ENCODE measurements at places on chromosomes 1 and 21.

GRCh38 chr1:193807208-193807607 lies 620.8 kb upstream of the B3GALT2 start:
- no peak for DNase-seq

GRCh38 chr1:117635805-117636204 lies 30.0 kb downstream of the TENT5C start:
- no peak for DNase-seq

DNA sequence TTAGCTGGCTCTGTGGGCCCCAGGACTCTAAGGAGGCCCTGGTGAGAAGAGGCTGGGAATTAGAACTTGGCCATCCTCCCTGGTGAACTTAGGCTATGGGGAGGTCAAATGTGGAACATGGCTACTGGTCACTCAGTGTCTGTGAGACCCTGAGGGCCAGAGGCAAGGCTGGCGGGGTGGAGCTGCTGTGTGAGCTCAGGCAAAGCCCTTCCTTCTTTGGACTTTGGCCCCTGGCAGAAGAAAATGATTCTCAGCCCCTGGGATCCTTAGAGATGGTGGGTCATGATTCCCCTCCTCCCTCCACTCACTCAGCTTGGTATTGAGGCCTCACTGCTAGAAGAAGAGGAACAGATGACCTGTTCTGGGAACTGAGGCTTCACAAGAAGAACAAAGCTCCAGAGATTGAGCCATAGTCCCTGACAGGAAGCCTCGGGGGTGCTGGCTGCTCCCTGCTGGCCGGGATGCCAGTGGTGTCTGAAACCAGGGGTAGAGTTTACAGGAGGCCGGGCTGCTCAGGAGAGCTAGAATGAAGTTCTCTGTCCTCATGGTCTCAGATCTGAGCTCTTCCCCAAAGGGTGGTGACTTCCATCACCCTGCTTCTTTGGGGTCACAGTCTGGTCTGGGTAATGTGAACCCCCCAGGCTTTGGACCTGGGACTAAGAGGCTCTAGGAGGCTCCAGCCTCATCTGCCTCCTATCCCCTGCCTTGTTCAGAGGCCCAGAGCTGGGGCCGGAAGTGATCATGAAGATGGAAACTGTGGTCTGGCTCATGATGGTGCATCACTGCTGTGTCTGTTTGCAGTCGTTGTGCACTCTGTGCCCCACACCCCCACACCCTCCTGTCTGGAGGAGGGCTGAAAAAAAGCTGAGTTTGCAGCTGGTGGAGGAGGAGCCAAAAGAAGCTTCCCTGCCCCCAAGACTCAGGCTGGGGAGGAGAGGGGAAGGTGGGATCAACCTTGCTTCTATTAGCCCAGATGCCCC lies 905 bp downstream of the BTBD19 start:
- DNase-seq: peak; percentile 59

DNA sequence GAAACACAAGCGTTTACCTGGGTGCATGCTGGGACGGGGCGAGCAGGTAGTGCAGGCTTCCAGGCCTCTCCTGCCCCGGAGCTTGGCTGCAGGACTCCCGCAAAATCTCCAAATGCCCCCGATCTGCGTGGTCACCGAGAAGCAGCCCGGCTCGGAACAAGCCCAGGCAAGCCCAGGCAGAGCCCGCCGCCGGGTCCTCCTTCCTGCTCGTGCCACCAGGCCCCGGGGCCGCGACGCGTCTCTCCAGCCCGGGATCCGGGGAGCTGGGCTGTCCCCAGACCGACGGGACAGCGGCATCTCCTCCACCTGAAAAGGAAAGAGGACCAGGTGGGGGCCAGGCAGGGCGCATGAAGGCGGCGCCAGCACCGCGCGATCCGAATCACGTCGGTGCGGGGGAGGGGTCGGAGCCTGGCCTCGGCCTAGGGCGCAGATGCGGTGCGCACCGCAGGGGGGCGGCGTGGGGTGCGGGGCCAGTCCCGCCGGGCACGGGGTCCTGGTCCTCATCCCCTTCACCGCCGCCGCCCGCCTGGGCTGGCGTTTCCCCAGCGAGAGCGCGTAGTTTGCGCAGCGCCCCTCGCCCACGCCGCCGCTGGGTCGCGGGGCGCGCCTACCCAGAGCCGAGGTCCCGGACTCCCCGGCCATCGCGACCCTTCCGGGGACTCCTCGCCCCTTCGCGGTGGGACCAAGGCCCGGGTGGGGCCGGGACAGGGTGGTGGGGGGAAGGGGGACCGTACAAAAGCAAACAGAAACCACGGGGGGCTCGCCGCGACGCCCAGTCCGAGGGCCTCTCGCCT lies 52.4 kb upstream of the H6PD start:
- DNase-seq: no peak

DNA sequence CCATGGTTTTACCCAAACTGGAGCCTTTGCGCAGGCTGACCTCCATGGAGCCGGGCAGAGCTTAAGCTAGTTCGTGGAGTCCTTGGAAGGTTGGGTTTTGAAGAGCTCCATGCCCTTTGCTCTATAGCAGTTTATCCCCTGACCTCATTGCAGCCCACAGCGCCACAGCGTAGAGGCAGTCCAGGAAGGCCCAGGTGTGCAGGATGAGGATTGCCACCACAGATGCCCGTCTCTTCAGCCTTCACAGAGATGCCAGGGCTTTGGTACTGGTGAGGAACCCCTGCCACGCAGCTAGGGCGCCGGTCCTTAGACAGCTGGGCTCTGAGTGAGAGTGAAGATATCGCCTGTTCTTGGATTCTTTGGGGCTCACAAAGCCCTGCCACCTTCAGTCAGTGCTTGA lies 138.6 kb downstream of the PEX14 start:
- no peak for DNase-seq

DNA sequence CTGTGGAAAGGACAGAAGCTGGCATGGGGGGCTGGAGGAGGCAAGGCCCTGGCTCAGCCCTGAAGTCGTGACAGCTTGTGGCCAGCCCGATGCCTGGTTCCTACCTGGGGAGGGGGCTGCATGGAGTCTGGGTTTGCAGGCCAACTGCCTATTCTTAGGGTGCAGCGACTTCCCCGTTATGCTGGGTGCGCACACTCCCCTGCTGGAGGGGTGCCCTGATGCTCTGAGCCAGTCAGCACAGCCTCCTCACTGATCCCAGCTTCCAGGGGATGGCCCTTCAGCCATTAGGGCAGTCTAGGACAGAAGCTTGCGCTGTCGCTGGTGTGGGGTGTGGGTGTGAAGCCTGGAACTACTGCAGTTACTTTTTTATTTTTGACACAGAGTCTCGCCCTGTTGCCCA lies 30.0 kb upstream of the SLC19A1 start:
- DNase-seq: no peak

- DNase-seq: no peak
Measured at GRCh38 chr1:168085401-168085872, 51.3 kb downstream of the GPR161 start.

DNA sequence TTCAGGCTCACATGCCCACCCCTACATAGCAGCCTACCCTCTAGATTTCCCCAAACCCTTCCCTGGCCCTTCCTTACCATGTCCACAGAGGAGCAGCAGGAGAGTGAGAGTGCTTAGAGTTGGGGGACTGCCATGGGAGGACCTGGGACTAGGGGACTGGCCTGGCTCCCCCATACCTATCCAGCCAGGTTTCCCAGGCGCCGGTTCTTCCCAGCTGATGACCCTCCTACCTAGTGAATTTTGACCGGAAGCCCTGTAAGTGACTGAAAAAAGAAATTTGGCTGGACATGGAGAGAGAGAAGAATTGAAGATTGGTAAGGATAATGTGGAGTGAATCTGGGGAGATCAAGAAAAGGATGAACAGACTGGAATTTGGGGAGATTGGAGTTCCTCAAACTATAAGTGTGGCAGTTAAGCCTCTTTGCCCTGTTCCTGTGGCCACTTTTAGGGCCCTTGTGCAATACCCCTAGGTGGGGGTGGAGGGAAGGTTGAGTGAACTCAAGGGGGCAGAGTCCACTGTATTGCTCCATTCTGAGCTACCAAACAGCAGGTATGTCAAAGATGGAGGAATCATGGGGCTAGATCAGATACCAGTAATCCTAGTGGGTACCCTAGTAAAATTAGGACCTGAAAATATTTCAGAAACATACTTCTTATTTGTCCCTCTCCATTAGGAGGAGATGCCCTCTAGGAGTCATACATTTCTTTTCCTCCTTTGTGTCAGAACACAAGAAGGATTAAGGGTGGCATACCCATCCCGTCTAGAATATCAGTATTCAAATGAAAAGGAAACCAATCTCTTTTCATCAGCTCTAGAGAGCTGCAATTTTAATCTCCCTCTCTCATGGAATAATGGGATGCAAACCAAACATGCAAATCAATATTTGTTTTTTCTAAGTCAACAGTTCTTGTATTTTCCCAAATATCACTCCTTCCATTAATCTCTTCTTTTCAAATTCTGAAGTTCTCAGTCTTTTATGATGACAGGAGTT lies 1.2 kb downstream of the HJV start:
- no peak for DNase-seq

- DNase-seq: no peak
Measured at GRCh38 chr1:222654849-222655248, 37.0 kb downstream of the MIA3 start.

GRCh38 chr1:20167126-20167525 lies 18.8 kb upstream of the UBXN10 start:
- DNase-seq: no peak

DNA sequence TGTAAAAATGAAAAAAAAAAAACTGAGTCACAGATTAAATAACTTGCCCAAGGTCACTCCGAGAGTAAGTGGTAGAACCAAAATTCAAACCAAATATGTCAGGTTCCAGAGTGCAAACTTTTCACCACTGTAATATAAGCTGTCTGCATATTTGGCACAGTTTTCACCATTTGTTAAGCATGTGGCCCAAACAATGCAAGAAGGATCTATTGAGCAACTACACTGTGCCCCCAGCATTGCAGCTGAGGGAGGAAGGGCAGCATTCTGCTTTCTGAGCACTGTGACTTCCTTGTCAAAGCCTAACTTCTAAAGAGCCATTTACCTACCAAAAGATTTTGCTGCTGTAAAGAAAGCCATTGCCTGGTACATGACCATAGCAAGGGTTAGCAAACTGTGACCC lies 133.4 kb downstream of the SYT2 start:
- peak; percentile 70 for DNase-seq

GRCh38 chr1:248316796-248317195 lies 7.6 kb downstream of the OR2M7 start:
- no peak for DNase-seq
